Kidney tubule cell (primary cell): ENCODE measurements at places on chromosomes 13 and 19.

DNA sequence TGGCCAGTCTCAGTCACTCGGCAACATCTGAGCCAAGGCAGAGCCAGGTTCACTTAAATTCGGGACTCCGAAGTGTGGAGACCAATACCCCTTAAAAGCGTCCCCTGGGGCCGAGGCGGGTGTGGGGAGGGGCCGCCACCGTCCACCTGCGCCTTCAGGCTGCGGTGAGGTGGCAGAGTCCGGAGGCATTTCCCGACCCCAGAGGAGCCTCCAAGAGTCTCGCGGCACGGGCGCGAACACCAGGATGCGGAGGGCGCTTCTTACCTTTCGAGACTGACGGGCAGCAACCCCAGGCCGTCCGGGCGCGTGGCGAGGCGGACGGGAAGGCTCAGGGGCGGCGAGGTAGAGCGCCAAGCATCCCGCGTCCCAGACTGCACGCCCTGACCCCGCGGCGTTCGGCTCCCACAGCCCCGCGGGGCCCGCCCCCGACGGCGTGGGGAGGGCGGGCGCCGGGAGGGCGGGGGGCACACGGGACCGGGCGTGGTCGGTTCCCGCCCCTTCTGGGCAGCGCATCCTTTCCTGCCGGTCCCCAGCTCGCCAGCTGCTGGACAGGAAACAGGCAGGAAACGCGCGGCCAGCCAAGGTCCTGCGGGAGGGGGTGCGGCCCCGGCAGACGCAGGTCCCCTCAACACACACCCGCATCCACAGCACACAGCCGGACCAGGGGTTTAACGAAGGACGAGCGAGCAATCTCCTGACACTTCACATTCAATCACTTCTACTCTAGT is at the start of gene THSD1:
THSD1 (minus strand) TSS at position 406 of the 728 bp plus-strand sequence. CDS start 3,572 bp downstream, outside the sequence.
- DNase-seq, result peak; percentile 67

- DNase-seq, result no peak
Measured at GRCh38 chr13:98719527-98720250, 32.8 kb downstream of the SLC15A1 start.

DNA sequence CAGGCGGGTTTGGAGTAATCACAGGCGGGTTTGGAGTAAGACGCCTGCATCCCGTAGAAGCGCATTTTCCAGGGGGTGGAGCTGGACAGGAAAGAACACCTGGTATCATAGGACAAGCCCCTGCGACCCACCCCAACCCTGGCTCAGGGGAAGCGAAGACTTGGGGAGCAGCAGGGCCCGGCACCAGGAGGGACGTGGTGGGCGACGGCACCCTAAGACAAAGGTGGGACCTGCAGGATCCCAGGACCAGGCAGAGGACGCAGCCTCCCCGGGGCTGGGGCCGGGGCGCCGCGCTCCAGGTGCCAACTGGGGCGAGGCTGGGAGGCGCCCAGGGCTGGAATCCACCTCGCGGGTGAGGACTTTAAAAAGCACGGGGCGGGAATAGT is 520 bp downstream of the ZNF600 start:
- DNase-seq, result peak; percentile 12

DNA sequence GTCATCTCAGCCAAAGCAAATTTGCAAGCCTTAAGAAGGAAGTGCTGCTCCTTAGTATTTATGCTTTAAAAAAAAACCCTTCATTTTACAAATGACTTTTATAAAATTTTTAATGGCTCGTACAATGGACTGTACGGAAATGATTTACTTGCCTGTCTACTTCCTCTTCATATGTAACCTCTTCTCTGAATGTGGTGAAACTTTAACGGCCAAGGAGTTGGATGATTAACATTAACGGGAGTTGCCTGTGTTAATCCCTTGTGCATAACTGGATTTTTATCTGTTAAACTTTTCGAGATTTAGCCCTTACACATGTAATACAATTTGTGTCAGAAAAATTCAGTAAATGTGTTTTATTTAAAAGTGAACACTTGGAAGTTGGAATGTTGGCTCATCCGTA is 429.4 kb downstream of the TBC1D4 start:
- peak; percentile 77 for DNase-seq

DNA sequence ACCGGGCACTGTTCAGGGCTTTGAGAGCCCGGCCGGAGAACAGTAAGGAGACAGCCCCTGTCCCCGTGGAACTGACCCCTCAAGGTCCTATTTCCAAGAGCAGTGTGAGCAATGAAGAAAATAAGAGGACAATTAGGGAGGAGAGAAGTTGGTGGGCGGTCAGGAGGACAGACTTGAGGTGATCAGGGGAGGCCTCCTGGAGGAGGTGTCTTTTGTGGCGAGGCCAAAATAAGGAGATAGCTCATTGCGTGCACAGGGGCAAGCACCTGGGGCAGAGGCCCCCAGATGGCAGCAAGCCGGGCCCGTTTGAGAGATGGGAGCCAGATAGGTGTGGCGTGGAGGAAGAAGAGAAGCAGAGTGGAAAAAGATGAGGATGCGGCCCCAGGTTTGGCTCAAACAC is 2.8 kb upstream of the LRRC4B start:
- DNase-seq, result no peak
